ENCODE measurements at places on chromosomes 12 and 14.
A peak's percentile ranks its signal among the peaks of the same experiment; 100 is the strongest.

DNA sequence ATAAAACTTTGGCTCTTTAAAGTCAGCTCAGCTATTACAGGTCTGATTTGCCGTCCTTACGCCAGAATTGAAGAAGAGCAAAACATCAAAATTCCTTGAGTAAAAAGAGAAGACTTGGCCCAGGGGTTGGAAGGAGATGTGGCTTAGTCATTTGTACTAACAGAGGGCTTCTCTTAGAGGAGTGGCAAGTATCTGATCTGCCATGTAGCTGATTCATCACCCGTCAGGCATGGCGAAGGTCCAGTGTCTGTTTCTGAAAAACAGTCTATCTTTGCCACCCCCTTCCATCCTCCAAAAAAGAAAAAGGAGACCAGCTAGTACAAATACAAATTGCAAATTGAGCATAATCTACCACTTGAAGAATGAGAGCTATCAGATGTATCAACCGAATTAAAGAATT is 91.9 kb downstream of the RAD52 start:
- no peak for DNase-seq

DNA sequence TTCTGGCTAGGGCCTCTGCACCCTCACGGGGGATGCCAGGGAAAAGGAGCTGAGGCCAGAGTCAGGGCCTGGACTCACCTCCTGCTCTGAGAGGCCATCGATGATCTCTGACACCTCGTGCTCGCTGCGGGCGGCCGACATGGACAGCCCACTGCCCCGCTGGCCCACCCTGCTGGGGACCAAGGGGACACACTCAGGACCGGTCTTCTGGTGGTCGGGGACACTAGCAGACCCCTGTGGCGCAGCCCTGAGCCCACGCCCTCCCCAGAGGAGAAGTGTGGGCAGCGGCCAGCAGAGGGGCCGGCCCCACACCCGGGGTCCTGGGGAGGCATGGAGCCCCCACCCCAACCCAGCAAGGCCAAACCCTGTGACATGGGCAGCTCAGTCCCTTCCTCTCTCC is 134.6 kb downstream of the RFLNA start:
- no peak for DNase-seq

DNA sequence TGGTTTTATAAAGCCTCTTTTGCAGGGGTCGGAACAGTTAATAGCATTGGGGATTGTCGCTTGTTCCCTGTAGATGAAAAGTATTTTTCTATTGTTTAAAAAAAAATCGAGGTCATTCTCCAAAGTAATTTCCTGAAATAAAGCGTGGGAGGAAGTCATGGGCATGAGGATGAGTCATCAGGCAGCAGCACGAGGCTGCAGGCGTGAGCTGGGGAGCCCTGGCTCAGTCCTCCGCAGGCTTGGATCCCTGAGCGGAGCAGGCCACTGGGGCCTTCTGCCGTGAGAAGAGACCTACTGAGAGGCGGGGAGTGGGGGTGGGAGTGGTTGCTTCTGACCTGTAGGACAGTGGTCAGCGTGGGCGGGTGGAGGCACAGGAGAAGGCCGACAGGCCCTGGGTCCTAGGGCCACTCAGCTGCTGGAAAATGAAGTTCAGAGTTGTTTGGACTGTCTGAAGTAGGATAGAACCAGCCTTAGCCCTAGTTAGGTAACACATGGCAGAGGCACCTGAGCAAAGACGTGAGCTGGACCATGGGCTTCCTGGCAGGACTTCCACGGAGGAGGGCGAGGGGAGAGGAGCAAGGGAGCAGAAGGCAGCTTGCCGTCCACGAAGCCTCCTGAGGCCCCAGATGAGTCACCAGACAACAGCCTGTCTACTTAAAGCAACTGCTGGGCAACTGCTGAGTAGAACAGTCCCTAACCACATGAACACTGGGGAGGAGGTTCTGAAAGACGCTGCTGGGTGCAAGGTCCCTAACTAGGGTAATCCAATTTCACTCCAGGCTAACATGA is 21.1 kb upstream of the LGALS3 start:
- peak; percentile 48 for DNase-seq

GRCh38 chr12:108270035-108270848 is 68.9 kb downstream of the CMKLR1 start:
- DNase-seq, result no peak

- DNase-seq, result no peak
These were observed 15.9 kb downstream of the HHIPL1 start for GRCh38 chr14:99660794-99661193.

- DNase-seq, result peak; percentile 57
These were observed 436 bp downstream of the ASB2 start for GRCh38 chr14:93975791-93976476.

DNA sequence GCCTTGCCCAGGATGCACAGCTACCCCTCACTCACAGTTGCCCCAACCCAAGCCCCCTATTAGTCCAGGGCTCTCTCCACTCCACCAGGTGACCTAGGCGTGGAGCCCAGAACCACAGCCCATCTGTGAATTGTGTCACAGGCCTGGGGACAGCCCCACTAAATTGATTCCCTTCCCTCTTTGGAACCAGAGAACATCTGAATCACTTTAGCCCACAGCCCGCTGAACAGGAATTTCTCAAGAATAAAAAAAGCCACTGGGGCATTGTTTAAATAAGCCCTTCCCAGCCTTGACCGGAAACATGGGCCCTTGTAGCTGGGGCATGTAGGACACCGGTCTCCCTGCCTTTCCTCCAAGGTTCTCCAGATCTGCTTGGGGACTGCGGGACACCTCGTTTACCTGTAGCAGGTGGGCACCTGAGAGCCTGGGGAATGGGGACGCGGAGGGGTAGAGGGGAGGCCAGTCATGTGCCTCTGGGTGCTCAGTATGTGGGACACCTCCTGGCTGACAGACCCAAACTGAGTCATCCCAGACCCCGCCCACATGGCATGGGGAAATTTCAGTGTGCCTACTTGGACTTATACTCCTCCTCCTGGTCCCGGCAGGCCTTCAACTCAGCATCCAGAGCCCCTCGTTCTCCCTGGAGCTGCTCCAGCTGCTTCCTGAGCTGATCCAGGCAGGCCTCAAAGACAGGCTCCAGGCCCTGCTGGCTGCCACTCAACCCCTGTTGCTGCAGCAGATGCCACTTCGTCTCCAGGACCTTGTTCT is 1.3 kb downstream of the KRT78 start:
- DNase-seq, result no peak

- no peak for DNase-seq
These were observed 39.1 kb upstream of the GZMB start for GRCh38 chr14:24673059-24673458.

DNA sequence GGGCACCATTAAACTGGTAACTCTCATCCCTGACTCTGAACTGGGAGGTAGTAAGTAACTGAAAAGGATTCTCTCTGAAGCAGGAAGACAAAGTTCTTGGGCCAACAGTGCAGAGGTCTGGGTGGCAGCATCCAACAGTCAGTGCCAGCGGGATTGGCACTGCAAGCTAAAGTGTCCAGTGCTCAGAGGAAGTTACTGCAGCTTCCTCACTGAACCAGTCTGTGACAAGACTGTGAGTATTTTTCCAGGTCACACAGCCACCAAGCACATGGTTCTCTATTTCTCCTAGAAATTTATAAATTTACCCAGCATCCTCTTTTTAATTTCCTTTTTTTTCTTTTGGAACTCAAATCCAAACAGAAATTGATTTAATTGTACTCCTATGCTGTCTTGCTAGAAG is 81.6 kb upstream of the FAR2 start:
- DNase-seq, result no peak

DNA sequence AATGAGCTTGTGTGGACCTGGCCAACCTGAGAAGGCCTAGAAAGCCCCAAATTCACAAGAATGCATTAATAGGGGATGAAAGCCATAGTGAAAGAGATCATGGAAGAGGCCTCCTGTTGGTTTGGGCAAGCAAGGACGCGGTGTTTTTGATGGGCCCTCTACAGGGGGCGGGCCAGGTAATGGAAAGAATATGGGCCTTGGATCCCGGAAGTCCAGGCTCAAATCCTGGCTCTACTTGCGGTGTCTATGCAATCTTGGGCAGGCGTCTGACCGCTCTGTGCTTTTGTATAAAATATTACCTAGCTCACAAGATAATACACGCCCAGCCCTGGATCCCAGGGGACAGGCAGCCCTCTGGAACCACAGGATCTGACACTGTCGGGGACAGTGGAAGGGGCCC is 41.1 kb upstream of the CLMN start:
- no peak for DNase-seq

DNA sequence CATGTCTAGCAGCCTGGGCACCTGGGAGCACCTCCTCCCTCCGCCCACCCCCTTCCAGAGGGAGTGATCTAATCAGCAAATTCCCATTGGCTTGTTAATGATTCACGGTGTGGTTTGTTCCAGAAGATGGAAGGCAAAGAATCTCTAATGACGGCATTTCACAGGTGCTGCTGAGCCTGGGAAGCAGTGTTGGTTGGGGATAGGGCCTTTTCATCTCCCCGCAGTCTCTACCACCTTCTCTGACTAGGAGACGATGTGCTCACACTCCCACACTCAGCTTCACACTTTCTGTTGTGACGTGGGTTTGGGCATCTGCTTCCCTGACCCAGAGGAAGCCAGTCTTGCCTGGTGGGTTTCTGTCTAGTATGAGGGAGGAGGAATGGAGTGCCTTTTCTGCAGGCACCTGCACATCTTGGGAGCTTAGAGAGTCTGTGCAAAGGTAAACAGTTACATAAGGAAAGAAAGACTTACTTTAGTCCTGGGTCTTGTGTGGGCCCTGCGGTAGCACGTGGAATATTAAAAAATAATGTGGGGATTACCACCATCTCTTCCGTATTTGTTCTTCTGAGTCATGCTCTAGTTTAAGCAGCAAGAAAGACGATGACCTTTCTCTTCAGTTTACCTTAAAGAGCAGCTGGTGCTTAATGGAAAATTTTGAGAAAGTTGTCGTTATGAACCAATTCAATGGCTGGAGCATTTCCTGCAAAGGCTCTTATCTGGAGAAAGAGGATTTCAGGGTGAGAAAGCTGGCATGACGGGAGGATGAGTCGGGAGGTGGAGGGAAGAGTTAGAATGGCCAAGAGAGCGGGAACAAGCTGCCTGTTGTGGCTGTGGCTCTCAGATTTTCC is 70.6 kb upstream of the ARHGAP5 start:
- DNase-seq, result no peak

- DNase-seq, result no peak
These were observed 52.2 kb upstream of the CD163 start for GRCh38 chr12:7555752-7556151.

Measured in stimulated activated CD4-positive, alpha-beta T cell treated with anti-CD3 and anti-CD28 coated beads, Interleukin-1b, Interleukin-23, amount 100 ng/mL, for 48 hours (primary cell).